HT1080 (cell line): ENCODE measurements at places on chromosomes 3 and 15.

DNA sequence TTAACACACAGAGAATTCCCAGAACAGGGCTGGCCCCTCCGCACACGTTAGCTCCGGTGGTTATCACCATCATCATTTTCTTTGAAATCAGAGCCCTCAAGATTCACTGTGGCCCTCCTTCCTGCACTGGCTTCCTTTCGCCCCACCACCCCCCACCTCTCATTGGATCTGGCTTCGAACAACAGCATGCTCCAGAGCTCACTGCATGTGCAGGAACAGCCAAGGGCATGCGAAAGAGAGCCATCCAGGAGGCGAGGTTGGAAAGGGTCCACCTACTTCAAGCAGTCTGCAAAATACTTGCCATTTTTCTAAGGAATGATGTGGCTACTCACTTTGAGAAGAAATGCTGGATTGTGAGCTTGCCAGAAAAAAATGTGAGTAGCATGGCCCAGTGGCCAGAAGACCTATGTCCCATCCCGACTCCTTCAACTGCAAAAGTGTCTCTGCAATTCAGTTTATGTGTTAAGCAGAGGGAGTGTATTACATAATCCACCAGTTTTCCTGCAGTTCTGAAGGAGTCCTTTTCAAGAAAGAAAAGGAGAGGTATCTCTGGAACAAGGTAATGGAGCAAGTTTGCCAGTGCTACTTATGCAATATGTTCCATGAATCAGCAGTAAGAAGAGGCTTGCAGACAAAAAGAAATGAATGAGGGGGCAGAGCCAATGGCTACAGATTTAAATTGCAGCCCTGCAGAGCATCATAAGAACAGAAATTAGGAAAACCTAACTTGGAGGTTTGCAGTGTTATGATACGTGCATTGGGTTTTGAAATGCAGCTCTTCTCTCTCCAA is 92.8 kb downstream of the OCA2 start:
- no peak for DNase-seq

- peak; percentile 60 for DNase-seq
These were observed 178.5 kb upstream of the ZBTB20 start for GRCh38 chr3:115325539-115325938.

DNA sequence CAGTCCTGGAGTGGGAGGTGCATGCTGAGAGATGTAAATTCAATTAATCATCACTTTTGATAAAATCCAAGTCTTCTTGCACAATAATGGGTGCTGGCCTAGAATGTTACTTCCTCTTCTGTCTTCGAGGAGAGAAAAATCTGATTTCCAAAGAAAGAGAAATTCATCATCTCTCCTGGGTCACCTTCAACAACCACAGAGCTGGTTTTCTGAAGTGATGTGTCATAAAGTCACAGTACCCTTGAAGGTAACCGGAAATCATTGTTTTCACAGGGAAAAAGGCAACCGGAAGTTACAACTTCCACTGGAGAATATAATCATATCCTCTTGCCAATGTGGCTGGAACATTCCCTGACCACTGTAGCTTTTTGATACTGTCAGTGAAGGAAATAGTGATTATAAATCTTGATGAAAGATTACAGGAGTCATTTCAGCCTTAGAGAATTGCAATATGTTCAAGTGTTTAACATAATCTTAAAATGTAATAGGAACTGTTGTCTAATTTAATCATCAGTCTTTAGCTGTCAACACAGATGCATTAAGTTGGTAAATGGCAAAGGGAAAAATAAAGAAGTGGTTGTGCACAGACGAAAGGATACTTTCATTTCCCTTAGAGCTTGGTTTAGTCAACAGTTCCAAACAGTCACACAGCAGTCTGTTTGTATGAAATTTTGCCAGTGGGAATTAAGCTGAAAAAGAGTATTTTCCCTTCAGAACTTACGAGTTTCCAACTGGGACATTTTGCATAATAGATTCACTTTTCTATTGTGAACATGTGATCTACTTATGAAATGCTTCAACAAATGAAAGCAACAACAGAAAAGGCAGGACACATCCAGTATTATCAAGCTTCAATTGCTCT is 106.5 kb upstream of the SLC4A7 start:
- DNase-seq, result peak; percentile 92

DNA sequence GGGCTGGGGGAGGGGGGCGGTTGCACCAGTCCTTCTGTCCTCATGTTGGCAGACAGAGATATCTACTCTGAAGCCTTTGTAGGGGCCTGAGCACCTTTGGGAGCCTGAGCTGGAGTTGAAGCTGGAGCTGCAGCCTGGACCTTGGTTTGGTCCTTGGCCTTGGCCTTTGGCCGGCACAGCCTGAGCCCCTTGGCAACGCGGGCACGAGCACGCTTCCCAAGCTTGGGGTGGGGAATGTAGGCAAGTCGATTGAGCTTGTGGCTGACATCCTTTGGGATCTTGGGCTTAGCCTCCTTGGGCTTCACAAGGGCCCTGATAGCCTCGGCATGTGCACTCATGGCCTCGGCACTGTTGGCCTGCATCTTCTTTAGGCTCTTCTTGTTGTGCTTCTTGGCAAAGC is 8.1 kb upstream of the ST6GAL1 start:
- DNase-seq, result no peak

DNA sequence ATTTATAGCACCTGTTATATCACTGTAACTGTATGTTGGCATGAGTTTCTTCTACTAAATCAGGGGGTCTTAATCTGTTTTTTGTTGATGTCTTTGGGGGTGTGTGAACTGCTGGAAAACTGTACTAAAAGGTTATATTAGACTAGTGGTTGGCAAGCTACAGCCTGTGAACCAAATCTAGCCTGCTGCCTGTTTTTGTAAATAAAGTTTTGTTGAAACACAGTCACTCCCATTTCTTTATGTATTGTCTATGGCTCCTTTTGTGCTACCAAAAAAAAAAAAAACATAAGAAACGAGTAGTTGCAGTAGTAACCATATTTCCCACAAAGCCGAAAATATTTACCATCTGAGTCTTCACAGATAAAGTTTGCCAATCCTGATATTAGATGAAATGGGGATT is 126.7 kb downstream of the AKAP13 start:
- no peak for DNase-seq

DNA sequence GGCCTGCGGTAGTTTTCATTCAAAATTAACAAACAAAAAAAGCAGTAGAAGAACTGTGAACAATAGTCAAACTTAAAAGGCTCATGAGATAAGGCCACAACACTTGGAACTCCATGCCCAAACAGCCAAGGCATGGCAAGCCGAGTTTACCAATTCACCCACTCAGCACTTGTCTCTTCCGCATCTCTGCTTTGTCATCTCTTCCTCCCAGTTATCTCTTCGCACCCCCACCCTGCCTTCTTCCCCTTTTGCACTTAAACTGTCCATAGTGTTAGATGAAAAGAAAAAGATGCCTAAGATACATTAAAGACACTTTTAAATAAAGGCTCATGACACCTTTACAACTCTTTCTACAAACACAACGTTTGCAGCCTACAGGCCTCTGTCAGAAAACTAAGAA is 11.1 kb downstream of the TLE3 start:
- no peak for DNase-seq

GRCh38 chr3:120077731-120078130 is 16.5 kb downstream of the GSK3B start:
- no peak for DNase-seq

- DNase-seq, result no peak
These were observed 1042.3 kb downstream of the DIPK2A start for GRCh38 chr3:145013931-145014330.

GRCh38 chr15:50016951-50017350 is 102.1 kb downstream of the ATP8B4 start:
- no peak for DNase-seq

DNA sequence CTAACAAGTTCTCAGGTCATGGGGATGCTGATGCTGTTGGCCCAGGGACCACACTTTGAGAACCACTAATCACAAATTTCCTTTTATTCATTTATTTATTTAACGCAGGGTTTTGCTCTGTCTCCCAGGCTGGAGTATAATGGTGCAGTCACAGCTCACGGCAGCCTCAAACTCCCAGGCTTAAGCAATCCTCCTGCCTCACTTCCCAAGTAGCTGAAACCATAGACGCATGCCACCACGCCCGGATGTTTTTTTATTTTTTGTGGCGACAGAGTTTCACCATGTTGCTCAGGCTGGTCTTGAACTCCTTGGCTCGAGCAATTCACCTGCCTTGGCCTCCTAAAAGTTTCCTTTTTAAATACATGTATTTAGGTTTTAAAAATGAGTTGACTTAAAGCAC is 20.7 kb upstream of the ISLR2 start:
- no peak for DNase-seq

GRCh38 chr3:49616061-49616460 is 58.1 kb upstream of the APEH start:
- DNase-seq, result no peak
